ENCODE measurements at places on chromosomes 13 and 19.
A peak's percentile ranks its signal among the peaks of the same experiment; 100 is the strongest.

DNA sequence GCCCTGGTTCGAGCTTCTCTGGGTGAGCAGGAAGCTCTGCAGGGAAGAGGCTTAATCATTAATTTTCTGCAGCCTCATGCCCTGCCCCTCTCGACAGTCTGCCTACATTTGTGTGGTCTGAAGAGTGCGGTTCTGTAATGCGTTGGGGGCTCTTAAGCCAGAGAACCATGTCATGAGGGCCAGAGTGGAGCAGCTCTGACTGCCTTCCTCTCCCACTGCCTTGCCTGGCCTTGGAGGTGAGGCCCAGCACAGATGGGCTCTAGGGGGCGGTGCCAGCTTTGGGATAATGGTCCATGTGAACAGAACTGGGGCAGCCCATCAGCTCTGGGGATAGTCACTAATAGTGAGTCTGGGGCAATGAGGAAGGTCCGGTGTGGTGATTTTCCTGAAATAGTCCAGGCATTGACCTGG, 5.7 kb downstream of the FGF9 start:
- DNase-seq, result peak; percentile 55

DNA sequence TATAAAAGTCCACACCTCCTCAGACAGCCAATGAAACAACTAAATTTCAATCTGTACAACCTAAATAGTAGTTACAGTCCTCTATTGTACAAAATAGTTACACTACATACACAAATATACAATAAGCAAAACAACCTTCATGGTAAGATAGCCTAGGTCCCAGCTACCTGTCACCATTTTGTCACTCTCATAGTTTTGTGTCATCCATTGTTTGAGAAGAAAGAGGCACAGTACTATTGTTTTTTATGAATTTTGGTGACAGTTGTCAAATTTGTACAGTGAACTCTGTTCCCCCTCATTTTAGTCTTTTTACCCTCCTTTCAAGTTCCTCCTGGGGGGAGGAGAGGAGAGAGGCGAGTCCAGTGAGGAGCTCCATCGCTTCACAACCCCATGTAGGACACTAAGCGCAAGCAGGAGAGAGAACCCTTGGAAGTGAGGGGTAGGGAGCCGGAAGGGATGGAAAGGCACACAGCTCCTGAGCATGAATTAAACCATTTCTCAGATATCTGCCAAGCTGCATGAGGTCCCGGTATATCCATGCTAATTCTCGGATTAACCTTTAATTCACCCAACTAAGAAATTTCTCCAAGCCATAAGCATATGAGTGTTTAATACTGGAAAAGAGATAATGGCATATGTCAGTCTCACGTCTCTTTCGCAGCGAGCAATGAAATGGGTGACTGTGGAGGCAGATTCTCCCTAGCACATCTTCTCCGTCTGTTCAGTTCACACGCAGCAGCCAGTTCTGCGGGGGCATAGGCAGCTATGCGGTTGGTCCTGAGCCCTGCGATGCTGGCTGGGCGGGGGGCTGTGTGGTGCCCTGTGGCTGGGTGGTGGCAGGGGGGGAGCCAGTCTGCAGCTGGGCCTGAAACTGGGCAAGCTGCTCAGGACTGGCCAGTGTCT, 60.5 kb downstream of the SERP2 start:
- no peak for DNase-seq

DNA sequence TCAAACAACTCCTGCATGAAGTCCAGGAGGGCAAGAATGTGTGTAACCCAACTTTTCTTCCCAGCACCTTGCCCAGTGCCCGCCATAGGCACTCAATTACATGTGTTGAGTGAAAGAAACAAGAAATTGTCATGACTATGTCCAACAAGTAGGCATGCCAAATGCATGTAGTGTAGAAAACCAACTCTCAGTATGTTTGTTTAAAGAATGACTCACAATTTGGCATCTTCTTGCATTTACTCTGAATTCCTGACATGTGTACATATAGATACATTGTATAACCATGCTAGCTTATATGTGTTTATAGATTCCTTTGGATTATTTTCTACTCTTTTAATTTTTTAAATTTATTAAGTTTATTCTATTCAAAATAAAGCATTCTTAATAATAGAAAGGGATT, 305.0 kb downstream of the EFNB2 start:
- DNase-seq, result no peak

DNA sequence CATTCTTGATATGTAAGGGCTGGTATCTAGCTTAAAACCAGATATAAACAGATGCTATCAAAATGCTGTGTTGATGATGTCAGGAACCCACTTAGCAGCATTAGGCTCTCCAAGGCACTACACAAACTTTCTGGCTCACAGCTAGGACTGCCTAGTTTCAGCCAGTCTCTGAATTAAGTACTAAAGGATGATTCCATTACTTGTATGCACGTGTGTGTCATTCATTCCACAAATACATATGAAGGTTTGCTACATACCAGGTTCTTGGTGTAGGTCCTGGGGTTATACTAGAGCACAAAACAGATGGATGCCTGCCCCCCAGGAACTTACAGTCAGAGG, 151.5 kb downstream of the RGCC start:
- DNase-seq, result no peak

All from NCI-H748 treated with DMSO at 0.1 percent for 48 hours (cell line).